Stimulated activated naive CD8-positive, alpha-beta T cell treated with anti-CD3 and anti-CD28 coated beads, Interleukin-15, Interleukin-2, amounts not matched to agents 100 U/mL and 50 U/mL, for 24 hours (primary cell): ENCODE measurements at places on chromosomes 12 and 14.

GRCh38 chr14:104969741-104970230 is 8.4 kb downstream of the AHNAK2 start:
- no peak for DNase-seq

- DNase-seq, result no peak
These were observed 1325.1 kb downstream of the SLC16A7 start for GRCh38 chr12:60920841-60921495.

DNA sequence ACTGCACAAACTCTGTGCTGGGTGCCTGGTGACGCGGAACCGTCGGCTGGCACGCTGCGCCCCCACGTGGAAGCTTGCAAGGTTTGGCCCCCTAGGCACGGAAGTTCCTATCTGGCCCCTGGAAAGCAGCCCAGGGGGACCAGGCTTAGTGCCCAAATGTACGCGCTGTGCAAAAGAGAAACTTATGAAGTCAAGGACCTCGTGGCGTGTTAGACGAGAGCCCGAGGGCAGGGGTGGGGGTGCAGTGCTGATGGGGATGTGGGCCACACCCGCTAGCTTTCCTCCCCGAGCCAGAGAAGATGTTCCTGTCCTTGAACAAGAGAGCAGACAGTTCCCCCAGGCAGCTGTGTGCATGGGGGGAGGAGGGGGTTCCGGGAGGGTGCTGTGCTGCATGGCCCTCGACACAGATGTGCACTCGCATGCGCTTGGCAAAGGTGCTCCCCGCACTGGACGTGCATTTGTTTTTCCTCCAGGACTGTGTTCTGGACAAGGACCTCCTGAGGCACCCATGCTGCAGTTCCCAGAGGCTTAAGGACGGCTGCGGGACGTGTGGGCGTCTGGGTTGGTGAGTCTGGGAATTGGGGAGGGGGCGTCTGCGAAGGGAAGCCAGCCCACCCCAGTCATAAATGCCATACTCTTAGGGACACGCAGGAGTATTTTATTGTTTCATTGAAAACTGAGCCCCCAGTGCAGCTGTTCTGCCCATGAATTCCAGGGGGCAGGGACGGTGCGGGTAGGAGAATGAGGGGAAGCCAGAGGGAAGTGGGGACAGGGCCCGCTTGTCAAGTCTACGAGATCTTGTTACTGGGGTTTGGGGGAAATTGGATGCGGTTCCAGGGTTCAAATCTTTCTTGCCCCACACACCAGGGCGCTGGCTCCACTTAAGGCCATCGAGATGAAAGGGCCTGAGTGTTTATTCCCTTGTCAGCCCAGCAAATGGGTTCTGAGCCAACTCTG is 80.0 kb downstream of the NTF3 start:
- DNase-seq, result peak; percentile 22

DNA sequence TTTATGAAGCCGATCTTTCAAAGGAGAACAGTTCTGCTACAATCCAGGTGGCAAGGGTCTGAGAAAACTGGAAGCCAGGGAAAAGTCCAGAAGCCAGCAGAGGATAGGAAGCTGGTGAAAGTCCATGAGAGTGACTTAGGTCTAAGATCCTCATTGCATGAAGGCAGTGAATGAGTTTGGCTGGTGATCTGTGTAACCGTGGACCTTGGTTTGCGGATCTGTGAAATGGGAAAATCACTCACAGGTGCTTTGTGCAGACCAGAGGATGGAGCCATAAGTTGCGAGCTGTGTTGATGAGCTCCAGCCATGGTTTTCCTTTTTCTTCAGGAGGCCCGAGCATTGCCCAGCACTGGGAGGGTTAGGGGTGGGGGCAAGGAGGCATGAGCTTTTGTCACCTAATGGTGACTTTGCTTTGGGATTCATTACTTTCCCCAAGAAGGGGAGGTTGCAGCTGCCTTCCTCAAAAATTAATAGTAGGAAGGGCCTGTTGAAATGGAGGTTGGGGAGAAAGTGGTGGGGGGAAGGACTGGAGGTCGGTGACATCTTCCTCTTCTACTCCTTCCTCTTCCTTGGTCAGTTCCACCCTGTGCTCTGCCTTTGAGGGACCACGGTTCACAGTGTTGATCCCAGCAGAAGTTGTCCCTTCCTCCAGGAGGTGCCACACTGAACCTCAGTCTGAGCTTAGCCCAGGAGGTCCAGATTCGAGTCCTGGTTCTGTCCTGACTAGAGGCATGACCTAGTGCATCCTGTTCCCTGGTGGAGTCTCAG is 20.3 kb upstream of the SERPINA6 start:
- DNase-seq, result no peak

- no peak for DNase-seq
These were observed 79.4 kb downstream of the METTL25 start for GRCh38 chr12:82437744-82438143.

GRCh38 chr12:71303199-71303598 is 136.4 kb upstream of the LGR5 start:
- DNase-seq, result no peak

GRCh38 chr12:50533971-50534370 is 29.2 kb downstream of the DIP2B start:
- DNase-seq, result no peak
